Activated T-helper 1 cell treated with anti-CD3 and anti-CD28 coated beads, Interleukin-2, amount 50 U/mL, for 16 hours (primary cell): ENCODE measurements at places on chromosomes 4 and X.

DNA sequence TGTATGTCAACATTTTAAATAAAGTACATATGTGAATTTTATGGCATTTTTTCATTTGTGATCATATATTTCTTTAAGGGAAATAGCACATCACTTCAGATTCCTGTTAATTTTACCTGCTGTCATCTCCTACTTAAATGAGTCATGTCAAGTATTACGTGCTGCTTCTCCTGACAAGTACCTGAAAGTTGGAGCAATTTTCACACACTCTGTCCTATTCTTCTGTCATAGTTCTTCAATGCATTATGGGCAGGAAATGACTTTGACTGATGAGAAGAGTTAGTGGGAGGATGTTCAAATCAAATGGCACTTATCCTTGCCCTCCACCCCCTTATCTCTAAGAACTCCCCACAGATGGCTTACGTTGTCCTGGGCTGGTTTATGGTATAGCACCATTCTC, 64.2 kb upstream of the SYTL5 start:
- DNase-seq: no peak

DNA sequence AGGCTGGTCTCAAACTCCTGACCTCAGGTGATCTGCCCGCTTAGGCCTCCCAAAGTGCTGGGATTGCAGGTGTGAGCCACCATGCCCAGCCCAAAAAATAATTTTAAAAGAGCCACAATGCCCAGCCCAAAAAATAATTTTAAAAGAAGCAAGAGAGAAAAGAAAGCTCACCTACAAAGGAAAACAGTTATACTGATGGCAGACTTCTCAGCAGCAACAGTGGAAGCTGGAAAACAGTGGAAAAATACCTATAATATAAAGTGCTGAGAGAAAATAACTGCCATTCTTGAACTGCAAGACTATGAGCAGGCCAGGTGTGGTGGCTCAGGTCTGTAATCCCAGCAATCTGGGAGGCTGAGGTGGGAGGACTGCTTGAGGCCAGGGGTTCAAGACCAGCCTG, 13.3 kb upstream of the HMGB2 start:
- no peak for DNase-seq

GRCh38 chrX:85109235-85109634, 105.6 kb downstream of the APOOL start:
- no peak for DNase-seq

GRCh38 chrX:29580560-29580959, 634.8 kb upstream of the MAGEB2 start:
- no peak for DNase-seq

DNA sequence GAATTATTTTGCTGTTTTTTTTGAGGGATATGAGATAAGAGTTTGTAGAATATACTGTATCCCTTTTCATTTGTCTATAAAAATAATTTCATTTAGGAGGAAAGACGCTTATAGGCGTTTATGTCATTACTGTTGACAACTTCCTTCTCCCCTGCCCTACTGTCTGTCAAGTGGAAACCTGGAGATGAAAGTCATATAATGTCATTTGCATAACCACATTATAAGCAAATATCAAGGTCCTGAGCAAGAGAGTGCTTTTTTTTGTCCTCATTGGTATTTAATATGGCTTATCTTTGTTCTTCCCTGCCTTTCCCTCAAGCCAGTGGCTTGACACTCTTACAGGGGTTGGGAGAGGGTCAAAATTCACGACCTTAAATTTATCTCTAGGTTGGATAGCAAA, 55.8 kb downstream of the LRP2BP start:
- DNase-seq: no peak

- DNase-seq: no peak
Observed at GRCh38 chr4:73277201-73277600, 18.6 kb upstream of the ANKRD17 start.
